ENCODE measurements at places on chromosomes 2 and 18.

GRCh38 chr2:20650393-20650876 is 463 bp downstream of the HS1BP3 start:
- DNase-seq = peak; percentile 39

- no peak for DNase-seq
Observed at GRCh38 chr2:67516899-67517530, 119.9 kb downstream of the ETAA1 start.

DNA sequence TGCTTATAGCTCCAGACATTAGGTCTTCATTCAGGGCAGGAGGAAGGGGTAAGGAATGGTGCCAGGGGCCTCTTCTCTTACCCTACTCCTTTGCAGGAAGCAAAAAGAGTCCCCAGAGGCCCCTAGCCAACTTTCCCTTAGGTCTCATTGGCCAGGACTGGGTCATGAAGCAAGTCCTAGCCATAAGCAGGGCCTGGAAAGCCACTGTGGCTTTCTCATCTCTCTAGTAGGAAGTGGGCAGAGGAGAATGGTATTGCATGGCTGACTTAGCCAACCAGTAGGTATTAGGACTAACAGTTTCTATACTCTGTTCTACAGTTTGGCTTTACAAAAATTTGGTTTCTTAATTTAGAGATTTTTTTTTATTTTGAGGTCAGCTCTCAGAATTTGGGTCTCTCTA is 4.8 kb downstream of the FAM228A start:
- no peak for DNase-seq

DNA sequence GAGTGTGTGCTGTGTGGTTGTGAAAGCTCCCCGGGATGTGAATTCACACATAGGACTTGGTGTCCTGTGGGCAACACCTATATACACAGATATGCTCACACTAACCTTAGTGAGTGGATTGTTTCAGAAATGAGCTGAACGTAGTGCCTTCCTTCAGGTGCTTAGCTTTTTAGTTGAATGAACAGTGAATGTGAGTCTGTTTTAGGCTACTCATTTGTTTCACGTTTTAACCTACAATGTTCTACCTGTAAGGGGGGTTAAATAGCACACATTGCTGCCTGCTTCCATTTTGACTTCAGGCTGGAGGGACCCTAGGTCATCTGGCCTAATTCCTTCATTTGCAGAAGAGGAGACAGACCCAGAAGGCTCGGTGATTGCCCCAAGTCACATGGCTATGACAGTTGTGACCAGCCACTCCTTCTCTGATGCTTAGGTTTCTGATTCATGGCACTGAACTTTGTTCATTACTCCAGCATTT is 1.0 kb downstream of the PLEK start:
- DNase-seq = no peak

- no peak for DNase-seq
Observed at GRCh38 chr2:143354050-143354750, 225.0 kb downstream of the ARHGAP15 start.

DNA sequence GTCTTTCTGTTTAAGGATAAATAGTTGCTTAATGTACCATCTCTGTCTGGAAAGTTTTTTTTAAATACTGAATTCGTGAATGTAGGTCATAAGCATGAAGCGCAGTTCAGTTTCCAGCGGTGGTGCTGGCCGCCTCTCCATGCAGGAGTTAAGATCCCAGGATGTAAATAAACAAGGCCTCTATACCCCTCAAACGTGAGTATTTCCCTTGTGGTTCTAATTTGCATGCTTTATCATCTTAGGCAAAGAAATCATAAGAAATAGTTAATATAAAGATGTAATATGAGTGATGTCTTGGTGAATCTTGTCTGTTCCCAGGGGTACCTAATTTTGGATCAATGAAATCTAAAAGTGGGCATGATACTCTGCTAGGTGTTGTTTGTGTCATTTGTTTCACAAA is 1.5 kb downstream of the NDC80 start:
- DNase-seq = no peak

DNA sequence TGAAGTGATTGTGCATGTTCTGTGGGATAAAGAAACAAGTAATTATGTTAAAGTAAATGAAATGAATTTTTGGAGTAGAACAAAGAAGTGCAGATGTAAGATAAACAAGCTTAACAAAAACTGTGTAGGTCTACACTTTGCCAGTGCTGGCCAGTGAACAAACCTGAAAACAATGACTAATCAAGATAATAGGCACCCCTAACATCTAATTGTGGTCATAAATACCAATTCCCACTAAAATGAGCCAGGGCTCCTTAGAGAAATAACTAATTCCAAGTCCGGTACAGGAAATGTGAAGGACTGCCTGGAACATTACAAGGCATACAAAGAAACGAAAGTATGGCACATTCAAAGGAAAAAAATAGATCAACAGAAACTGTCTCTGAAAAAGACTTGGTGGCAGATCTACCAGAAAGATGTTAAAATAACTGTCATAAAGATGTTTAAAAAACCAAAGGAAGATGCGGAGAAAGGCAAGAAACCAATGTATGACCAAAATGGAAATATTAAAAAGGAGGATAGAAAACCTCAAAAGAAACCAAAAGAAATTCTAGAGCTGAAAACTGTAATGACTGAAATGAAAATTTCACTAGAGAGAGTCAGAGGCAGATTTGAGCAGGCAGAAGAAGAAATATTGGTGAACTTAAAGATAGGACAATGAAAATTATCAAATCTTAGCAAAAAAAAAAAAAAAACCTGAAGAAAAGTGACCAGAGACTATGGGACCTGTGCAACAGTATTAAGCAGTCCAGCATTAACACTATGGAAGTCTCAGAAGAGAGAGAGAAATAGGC is 94.7 kb upstream of the SLC66A3 start:
- no peak for DNase-seq

DNA sequence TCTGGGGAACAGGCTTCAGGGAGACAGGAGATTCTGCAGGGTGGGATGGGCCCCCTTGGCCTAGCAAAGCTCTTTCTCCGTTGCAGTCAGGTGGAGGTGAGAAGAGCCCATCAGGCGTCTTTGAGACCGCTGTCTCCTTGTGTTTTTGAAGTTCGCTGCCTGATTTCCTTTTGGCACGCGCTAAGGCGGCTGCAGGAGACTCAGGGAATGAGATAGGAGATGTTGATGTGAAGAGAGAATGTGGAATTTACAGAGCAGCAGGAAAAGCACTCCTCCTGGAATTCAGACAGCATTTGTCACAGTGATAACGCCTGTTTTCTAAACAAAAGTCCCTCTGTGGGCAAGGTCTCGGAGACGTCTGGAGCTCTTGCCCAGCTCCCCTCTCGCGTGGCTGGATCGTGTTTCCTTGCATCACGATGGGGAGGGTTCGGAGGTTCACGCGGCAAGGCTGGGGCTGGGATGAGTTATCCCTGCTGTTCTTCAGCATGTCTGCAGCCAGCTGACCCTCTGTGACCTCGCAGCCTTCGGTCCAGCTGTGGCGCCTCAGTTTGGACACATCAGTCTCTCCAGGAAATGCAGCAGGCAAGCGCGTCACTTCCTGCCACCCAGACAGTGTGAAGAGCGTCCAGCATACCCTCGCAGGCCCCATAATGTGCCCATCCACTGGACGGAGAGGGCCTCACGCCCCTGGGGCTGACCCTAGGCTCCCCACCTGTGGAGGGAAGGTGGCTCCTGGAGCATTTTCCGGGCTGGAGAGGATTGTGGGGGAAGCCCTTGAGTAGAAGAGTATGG is 30.2 kb downstream of the GLI2 start:
- no peak for DNase-seq

DNA sequence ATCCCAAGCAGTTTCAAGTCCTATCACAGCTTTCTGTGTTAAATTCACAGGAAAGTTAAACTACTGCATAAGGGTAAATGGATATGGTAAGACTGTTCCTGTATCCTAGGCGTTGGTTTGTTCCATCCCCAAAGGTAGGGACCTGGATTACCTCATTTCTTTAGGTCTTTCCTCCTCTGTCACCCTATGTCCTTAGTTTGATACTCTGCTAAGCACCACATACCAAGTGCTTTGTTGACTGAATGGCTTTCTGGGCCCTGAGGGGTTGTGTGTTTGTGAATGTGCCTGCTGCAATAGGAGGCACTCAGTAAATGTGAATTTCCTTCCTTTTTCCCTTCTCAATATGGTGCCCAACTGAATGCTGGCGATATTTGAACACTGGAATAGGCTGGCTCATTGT is 7.8 kb downstream of the NOSTRIN start:
- DNase-seq = no peak

All from midbrain (tissue), 1 donor.